H1 (cell line): ENCODE measurements at places on chromosomes 2 and 18. TPM values are rescaled to one million over a fixed set of nuclear protein-coding genes. Genes with fewer than 3 reads are reported as not detected.

DNA sequence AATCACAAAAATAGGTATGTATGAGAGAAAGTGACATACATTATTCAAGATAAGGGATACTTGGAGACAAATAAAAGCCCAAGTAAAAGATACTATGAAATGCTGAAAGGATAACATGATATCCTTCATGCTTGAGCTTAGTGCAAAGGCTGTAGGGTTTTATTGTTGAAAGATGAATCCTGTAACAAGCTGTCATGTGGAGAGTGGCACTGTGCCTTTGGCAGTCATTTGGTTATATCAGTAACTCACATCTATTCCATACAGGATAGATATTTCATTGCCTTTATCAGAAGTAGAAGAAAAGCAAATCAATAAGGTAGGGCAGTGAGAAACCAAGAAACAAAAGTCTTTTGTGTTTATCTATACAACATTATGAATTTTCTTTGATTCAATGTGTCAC lies 211.0 kb downstream of the ZNF385B start:
- H3K4me1 ChIP-seq: no peaks in the 10 kb centered on the region
- H3K27me3 ChIP-seq: no peaks in the 10 kb centered on the region
- no peak overlapping the region for H3K27ac ChIP-seq
- H3K4me3 ChIP-seq: no peak overlapping the region

The KLHL29 gene
- total RNA-seq: 4.3 and 4.7 TPM in 2 replicates

DNA sequence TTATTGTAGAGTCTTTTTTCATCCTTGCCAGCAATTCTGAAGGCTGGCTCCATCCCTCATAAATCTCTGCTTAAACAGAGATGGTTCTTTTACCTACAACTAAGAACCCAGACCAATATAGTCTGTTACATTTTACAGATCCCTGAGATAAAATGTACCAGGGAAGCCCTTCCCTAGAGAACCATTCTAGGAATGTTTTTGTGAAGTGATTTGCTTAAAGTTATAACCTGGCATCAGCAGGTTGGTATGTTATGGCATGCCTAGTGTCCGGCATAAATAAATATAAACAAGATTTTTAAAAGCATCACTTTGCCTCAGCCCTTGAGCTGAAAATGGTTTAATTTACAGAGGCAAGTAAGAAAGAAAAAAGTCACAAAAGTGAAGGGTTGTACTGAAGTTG lies 18.5 kb upstream of the NPAS2 start:
- DNase-seq: no peak
- H3K4me1 ChIP-seq: no peaks in the 10 kb centered on the region
- H3K36me3 ChIP-seq: no peaks in the 10 kb centered on the region
- H3K27me3 ChIP-seq: no peaks in the 10 kb centered on the region
- no peak overlapping the region for H3K27ac ChIP-seq
- H3K4me3 ChIP-seq: no peak overlapping the region

DNA sequence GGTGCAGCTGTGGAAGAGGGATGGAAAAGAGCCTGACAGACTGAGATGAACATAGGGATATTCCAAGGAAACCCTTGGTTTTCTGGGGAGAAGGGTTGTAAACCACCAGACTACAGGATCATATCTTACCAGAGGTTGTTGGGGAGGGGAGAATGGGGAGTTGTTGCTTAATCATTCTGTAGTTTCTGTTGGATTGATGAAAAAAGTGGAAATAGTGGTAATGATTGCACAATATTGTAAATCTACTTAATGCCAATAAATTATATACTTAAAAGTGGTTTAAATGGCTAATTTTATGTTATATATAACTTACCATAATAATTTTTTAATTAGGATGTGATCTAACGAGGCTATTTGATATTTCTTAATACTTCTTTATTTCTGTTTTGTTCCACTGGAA lies 800.9 kb downstream of the BCL11A start:
- no peaks in the 10 kb centered on the region for H3K36me3 ChIP-seq
- no peaks in the 10 kb centered on the region for H3K4me1 ChIP-seq
- DNase-seq: no peak
- no peaks in the 10 kb centered on the region for H3K27me3 ChIP-seq

- no peak overlapping the region for H3K4me3 ChIP-seq
- no peaks in the 10 kb centered on the region for H3K27me3 ChIP-seq
- H3K4me1 ChIP-seq: no peaks in the 10 kb centered on the region
- H3K27ac ChIP-seq: no peak overlapping the region
Measured at GRCh38 chr2:162159446-162159845, 7.4 kb upstream of the GCG start.

GRCh38 chr2:172761306-172761705 lies 25.7 kb downstream of the RAPGEF4 start:
- H3K36me3 ChIP-seq: no peaks in the 10 kb centered on the region
- H3K27me3 ChIP-seq: no peaks in the 10 kb centered on the region
- no peak overlapping the region for H3K4me3 ChIP-seq
- no peaks in the 10 kb centered on the region for H3K4me1 ChIP-seq
- no peak overlapping the region for H3K27ac ChIP-seq
- DNase-seq: no peak

GRCh38 chr2:112142525-112143078 lies 4.4 kb downstream of the FBLN7 start:
- peaks cover 22% of the 10 kb centered on the region for H3K27me3 ChIP-seq
- H3K27ac ChIP-seq: no peak overlapping the region
- H3K4me3 ChIP-seq: no peak overlapping the region

GRCh38 chr2:6452702-6453481 lies 412.8 kb downstream of the CMPK2 start:
- no peak overlapping the region for H3K27ac ChIP-seq
- H3K27me3 ChIP-seq: no peaks in the 10 kb centered on the region
- H3K4me1 ChIP-seq: 0 out of 2 replicates have a peak, but pooled peaks cover 2% of the 10 kb centered on the region
- no peaks in the 10 kb centered on the region for H3K36me3 ChIP-seq

The SLC11A1 gene
- total RNA-seq: 0.21 and 0.43 TPM in 2 replicates

DNA sequence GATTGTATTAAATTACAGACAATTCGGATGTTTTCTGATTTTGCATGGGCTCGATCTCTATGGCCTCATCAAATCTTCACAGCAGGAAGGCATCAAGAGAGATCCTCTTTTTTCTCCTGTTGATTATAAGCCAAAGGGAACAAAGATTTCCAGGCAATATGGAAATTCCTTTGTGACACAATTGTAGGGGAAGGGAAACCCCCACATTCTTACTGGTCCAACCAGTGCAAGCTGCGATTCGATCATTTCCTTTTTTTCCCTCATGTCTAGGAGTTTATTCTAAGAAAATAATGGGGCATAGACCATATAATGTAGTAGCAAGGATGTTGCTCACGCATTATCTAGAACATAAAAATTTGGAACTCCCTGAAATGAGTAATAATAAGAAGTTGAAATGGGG lies 87.7 kb downstream of the LYPD6 start:
- H3K4me1 ChIP-seq: peaks cover 1% of the 10 kb centered on the region; the same call in 1 of the 2 replicates
- no peak overlapping the region for H3K27ac ChIP-seq
- no peak overlapping the region for H3K4me3 ChIP-seq
- no peaks in the 10 kb centered on the region for H3K36me3 ChIP-seq

DNA sequence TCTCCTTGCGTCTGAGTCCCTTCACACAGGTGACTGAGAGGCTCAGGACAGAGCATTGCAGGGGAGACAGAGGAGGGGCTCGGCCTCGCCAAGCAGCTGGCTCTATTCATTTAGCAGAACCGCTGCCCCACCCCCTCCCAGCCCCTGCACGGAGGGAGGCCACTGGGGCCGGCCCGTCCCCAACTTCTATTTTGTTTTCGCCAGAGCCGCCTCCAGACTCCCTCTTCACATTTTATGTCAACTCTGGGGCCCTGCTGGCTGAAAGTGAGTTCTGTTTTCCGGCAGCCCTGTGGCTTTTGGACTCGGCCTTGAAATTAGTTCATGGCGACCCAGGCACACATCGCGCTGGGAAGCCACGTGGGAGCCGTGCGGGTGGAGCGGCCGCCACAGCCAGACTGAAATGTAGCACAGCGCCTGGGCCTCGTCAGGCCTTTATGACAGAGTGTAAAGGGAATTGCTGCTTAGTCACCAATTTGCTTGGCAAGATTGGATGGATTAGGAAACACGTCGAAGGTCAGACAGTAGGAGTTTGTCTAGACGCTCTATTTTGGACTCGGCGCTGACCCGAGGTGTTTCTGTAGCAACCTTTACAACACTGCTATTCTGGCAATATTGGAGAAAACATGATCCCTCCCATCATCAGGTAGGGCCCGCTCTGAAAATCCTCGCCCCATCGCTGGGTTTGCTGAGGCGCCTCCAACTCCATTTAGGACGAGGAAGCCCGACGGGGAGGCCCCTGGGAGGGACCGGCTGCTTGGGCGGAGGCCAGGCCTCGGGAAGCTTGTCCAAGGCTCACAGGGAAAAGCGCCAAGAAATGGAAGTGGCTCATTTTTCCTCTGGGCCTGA lies 90.7 kb upstream of the CTDP1 start:
- H3K36me3 ChIP-seq: no peaks in the 10 kb centered on the region
- no peaks in the 10 kb centered on the region for H3K4me1 ChIP-seq
- no peaks in the 10 kb centered on the region for H3K27me3 ChIP-seq

- no peaks in the 10 kb centered on the region for H3K4me1 ChIP-seq
- H3K4me3 ChIP-seq: no peak overlapping the region
- H3K27ac ChIP-seq: no peak overlapping the region
- H3K27me3 ChIP-seq: no peaks in the 10 kb centered on the region
Measured at GRCh38 chr2:6301426-6301825, 564.3 kb downstream of the CMPK2 start.

- no peak for DNase-seq
- H3K4me1 ChIP-seq: no peaks in the 10 kb centered on the region; the same call in 1 of the 2 replicates
- no peaks in the 10 kb centered on the region for H3K36me3 ChIP-seq
- H3K4me3 ChIP-seq: no peak overlapping the region
- H3K27me3 ChIP-seq: no peaks in the 10 kb centered on the region; the same call in 1 of the 2 replicates
- H3K27ac ChIP-seq: no peak overlapping the region
Measured at GRCh38 chr18:23317975-23318675, 135.0 kb upstream of the RIOK3 start.

The EVX2 gene
- total RNA-seq: not detected in 2 replicates

The CROCC2 gene
- total RNA-seq: not detected in 2 replicates

- peaks cover 4% of the 10 kb centered on the region; the same call in 1 of the 2 replicates for H3K27me3 ChIP-seq
- H3K4me3 ChIP-seq: peak overlapping the region; percentile 54
- H3K4me1 ChIP-seq: no peaks in the 10 kb centered on the region
- no peaks in the 10 kb centered on the region for H3K36me3 ChIP-seq
- DNase-seq: no peak
- no peak overlapping the region for H3K27ac ChIP-seq
Measured at GRCh38 chr2:9757501-9758264, 85.6 kb upstream of the TAF1B start.

GRCh38 chr2:144270951-144271350 lies 249.0 kb downstream of the ZEB2 start:
- peaks cover 8% of the 10 kb centered on the region; the same call in 1 of the 2 replicates for H3K4me1 ChIP-seq
- H3K36me3 ChIP-seq: no peaks in the 10 kb centered on the region
- no peak for DNase-seq
- H3K4me3 ChIP-seq: no peak overlapping the region
- no peak overlapping the region for H3K27ac ChIP-seq

The ACKR3 gene
- 0.73 and 1.4 TPM in 2 replicates for total RNA-seq

The NEURL3 gene
- not detected in 2 replicates for total RNA-seq

DNA sequence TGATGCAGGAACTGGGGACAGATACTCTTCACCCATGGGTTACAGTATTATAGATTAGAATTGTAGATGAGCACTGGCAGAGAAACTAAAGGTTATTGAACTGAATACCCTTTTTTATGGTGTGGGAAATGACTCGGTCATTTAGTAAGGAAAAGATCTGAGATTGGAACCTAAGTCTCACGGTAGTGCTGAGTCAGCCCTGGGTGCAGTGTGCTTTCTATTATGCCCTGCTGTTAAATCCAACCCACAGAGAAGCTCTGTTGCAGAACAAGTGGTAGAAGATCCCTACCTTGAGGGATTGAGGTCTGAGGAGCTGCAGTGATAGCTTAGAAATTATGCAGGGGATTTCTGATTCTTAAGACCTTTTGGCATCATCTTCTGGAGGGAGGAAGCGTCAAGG lies 12.7 kb downstream of the CCT7 start:
- no peak overlapping the region for H3K27ac ChIP-seq
- DNase-seq: no peak
- H3K4me3 ChIP-seq: no peak overlapping the region
- H3K36me3 ChIP-seq: peaks cover 88% of the 10 kb centered on the region

The SPC25 gene
- 34.7 and 35.8 TPM in 2 replicates for total RNA-seq

- no peak for DNase-seq
- no peaks in the 10 kb centered on the region for H3K36me3 ChIP-seq
- H3K27ac ChIP-seq: no peak overlapping the region
- H3K27me3 ChIP-seq: no peaks in the 10 kb centered on the region
Measured at GRCh38 chr18:64094210-64094609, 54.7 kb downstream of the LINC00305 start.

The NEB gene
- total RNA-seq: 2.5 and 2.6 TPM in 2 replicates

The CDH20 gene
- 0.07 and 0.13 TPM in 2 replicates for total RNA-seq

The REG3G gene
- total RNA-seq: not detected in 2 replicates

The PID1 gene
- 2.9 and 3.3 TPM in 2 replicates for total RNA-seq

GRCh38 chr2:74008761-74009395 lies 24.2 kb downstream of the TET3 start:
- peaks cover 36% of the 10 kb centered on the region for H3K4me1 ChIP-seq
- H3K4me3 ChIP-seq: no peak overlapping the region
- H3K27ac ChIP-seq: no peak overlapping the region

The DAPL1 gene
- total RNA-seq: not detected in 2 replicates

The SDC1 gene
- total RNA-seq: 45.3 and 46.3 TPM in 2 replicates

The C1GALT1C1L gene
- total RNA-seq: not detected in 2 replicates

The BCL11A gene
- total RNA-seq: 59.3 and 61.3 TPM in 2 replicates

DNA sequence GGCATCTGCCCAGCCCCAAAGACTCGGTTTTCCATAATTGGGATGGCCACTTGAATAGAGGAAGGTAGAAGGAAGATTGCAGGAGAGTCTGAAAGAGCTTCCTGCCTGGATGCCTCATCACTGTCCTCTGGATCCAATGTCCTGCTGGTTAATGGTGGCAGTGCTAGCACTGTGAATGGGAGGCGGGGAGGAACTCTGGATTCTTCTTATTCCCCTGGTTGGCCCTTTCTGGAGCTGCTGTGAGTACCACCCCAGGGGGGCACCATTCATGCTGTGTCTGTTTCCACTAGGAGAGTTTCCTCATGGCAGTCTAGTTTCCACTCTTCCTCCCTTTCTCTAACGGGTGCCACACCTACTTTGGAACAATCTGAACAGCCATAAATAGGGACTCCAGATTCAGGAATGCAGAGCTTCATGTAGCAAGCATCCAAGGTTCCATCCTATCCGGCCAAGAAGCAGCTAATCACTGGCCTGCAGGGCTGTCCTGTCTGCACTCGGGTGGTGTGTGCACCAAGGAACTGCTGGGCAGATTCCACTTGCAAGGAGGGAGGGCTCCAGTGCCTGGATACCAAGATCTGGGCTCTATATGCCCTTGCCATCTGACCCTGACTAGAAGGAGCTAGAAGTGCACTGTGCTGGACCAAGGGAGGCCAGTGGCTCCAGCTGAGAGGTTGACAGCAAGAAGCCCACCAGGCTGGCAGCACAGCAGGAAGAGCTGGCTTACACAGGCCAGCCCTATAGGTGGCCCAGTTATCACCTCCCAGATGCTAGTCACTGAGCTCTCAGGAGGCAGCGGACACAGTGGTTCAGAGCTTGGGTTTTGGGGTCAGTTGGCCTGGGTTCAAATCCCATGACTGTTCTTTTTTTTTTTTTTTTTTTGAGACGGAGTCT lies 4.6 kb upstream of the ATOH8 start:
- H3K36me3 ChIP-seq: no peaks in the 10 kb centered on the region
- peaks cover 30% of the 10 kb centered on the region for H3K27me3 ChIP-seq

The CCL20 gene
- total RNA-seq: not detected in 2 replicates

The GKN2 gene
- not detected in 2 replicates for total RNA-seq
